ENCODE measurements at places on chromosomes 7 and 10. TPM values are rescaled to one million over a fixed set of nuclear protein-coding genes. Genes with fewer than 3 reads are reported as not detected.

- DNase-seq = no peak
These were observed 119.0 kb upstream of the EEPD1 start for GRCh38 chr7:36034020-36034419.

DNA sequence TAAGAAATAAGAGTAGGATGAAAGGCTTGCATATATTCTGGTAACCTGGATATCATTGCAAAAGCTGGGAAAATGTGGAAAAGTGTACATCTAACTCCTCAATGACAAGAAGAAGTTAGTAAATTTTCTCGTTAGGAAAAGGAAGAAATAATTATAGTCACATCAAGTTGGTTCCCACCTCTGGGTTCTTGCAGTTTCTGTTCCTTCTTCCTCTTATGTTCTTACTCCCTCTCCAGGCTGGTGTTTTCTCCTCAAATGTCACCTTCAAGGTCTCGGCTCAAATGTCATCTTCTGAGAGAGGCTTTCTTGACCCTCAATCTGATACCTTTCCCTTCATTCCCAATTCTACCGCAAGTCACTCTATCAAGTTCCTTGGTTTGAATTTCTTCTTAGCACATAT, 64.4 kb downstream of the ENTPD1 start:
- DNase-seq = no peak

The RHBDD2 gene
- 47.3 TPM for total RNA-seq

GRCh38 chr7:24494832-24495231, 78.4 kb upstream of the PALS2 start:
- no peak for DNase-seq

GRCh38 chr10:25024528-25024927, 8.1 kb downstream of the THNSL1 start:
- no peak for DNase-seq

The ZNF488 gene
- 2.1 TPM for total RNA-seq

The BMPER gene
- total RNA-seq = 0.29 TPM
